ENCODE measurements at places on chromosomes 4 and X. TPM values are rescaled to one million over a fixed set of nuclear protein-coding genes. Genes with fewer than 3 reads are reported as not detected.

DNA sequence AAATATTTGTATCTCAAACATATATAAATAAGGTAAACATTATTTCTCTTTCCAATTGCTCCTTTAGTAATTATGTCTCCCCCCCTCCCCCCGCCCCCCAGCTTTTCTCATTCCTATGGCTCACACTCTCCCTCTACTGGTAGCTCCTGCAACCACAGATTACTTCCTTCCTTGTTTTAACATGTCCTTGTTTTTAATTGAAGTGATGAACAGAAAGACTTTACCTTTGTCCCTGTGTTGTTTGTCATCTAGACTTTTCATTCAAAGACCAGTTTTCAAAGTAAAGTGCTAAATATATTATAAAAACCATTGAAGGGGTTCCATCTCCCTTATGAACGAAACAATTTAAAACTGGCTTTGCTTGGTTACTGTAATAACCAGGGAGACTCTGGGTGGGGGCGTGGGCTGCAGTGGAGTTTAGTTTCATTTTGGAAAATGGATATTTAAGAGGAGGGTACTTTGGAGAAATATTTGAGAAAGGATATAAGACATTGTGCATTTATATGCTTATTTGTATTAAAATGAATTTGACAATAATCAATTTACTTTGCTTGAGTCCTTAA lies 352.9 kb downstream of the RAPGEF2 start:
- no peak for DNase-seq

DNA sequence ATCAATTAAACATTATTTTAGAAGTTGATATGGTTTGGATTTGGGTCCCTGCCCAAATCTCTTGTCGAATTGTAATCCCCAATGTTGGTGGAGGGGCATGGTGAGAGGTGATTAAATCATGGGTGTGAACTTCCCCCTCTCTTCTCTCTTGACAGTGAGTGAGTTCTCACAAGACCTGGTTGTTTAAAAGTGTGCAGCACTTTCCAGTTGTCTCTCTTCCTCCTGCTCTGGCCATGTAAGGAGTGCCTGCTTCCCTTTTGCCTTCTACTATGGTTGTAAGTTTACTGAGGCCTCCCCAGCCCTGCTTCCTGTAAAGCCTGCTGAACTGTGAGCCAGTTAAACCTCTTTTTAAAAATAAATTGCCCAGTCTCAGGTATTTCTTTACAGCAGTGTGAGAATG lies 141.4 kb downstream of the GALNTL6 start:
- DNase-seq: no peak

Gene SAGE1
- not detected for polyA plus RNA-seq

DNA sequence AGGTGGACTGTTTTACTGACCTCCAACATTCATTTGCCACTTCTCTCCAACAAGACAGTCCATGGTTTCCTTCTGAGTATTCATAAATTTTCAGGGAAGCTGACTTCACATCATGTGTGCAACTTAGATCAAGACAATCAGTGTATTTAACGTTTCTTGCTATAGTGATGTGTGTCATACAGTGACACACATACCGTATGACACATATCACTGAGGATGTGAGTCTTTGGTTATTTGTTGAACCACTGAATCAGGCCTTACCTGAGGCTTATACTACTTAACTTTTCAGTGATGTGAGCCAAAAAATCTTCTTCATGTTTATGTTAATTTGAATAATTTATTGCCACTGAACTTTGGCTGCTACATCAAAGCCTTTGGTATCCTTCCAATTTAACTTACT lies 166.8 kb downstream of the BMPR1B start:
- no peak for DNase-seq

DNA sequence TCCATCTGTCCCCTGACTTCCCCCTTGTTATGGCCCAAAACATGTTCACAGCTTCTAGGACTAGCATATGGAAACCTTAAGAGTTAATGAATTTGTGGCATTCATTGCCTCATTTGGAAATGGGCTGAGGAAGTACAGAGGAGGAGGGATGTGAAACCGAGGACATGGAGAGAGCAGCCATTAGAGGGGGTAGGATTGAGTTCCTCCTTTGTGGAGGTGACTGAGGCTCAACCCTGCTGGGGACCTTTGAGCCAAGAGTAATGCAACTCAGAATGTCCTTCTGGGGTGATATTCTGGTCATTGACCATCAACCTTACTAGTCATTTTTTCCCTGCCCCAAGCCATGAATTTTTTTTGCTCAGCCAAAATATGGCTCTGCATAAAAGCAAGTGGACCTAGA lies 109.4 kb downstream of the ZNF518B start:
- no peak for DNase-seq

- DNase-seq: no peak
These were observed 223.0 kb downstream of the PAPSS1 start for GRCh38 chr4:107497054-107497453.
